Common myeloid progenitor, CD34-positive (primary cell): ENCODE measurements at places on chromosomes 2 and 18.

DNA sequence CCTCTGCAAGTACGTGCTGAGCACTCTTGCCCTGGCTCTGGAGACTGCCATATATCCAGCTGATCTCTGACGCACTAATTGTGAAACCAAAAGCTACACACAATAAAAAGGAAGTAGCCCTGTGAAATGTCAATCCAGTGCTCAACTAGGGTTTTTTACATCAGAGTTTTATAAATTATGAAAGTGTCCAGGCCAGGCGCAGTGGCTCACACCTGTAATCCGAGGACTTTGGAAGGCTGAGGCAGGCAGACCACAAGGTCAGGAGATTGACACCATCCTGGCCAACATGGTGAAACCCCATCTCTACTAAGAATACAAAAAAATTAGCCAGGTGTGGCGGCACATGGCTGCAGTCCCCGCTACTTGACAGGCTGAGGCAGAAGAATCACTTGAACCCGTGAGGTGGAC, 24.5 kb upstream of the PEX13 start:
- peak; percentile 73 for DNase-seq

GRCh38 chr2:20170704-20171250, 54.2 kb downstream of the SDC1 start:
- no peak for DNase-seq

GRCh38 chr2:604385-604784, 72.8 kb downstream of the TMEM18 start:
- no peak for DNase-seq

- DNase-seq: no peak
Observed at GRCh38 chr2:190846746-190847145, 33.9 kb upstream of the GLS start.

- no peak for DNase-seq
Observed at GRCh38 chr2:150091846-150092245, 395.6 kb downstream of the RND3 start.

- DNase-seq: no peak
Observed at GRCh38 chr2:147688242-147688641, 156.6 kb upstream of the ACVR2A start.

DNA sequence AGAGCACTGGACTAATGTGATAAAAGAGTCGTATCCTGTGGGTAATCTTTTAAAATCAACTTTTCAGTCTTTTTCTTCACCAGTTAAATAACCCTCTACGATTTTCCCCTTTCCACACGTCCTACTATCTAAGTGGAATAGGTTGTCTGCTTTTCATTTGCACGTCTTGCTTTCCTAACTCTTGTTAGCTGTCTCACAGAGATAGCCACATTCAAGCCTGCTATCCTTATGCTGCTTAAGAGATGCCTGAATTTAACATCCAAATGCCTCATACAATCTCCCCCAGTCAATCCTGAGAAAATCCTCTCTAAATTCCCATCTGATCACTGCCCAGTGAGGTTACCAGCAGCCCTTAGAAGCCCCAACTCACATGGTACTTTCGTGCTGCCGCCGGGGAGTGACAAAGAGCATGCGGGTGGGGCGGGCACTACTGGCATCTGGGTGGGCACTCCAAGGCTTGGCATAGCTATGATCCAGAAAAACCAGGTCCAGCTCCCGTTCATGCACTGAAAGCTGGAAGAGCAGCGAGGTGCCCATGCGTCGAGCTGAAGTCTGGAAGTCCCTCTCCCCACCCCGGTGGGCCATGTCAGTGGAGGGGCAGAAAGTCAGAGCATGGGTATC, 1.5 kb downstream of the KANSL3 start:
- no peak for DNase-seq

- DNase-seq: no peak
Observed at GRCh38 chr2:53103679-53104078, 663.9 kb upstream of the CHAC2 start.

DNA sequence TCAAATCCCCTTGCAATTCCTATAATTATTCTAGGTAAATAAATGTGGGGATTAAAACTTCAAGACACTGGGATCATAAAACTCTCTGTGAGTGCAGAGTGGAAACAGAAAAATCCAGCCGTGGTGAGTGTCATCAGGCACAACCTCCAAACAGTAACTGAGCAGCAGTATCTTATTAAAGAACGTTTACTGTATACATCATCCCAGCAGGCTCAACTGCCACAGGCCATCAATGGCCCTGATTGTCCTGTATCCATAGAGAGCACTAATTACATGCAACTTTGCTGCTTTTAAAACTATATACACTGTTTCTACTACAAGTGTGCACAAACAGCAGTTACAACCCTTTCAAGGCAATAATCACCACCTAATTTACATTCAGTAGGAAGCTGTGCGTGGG, 23.9 kb downstream of the GAREM1 start:
- DNase-seq: no peak

DNA sequence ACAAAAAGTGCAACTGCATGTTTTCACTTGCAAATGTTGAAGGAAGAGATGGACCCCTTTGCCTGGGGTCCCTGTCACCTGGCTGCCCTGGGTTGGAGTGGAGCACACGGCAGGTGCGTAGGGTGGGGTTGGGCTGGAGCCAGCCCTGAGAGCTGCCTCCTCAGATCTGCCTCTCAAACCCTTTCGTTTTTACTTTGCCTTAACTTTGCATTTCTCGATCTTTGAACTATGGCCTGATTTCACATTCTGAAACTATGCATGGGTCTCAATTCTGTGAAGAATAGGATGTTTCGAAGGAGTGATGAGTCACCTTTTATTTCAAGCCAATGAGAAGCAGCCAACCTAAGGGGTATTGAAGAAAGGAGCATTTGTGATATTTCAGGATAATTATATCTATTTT, 132.8 kb downstream of the ACOXL start:
- no peak for DNase-seq

DNA sequence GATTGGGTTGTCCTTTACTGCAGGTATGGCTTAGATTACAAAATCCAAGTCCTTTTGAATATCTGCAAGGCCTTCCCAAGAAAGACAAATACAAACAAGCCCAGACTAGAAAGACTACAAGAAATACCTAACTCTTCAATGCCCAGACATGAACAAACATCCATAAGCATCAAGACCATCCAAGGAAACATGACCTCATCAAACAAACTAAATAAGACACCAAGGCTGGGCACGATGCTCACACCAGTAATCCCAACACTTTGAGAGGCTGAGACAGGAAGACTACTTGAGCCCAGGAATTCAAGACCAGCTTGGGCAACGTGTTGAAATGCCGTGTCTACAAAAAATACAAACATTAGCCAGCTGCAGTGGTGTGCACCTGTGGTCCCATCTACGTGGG, 31.7 kb downstream of the MAP4K3 start:
- DNase-seq: no peak

DNA sequence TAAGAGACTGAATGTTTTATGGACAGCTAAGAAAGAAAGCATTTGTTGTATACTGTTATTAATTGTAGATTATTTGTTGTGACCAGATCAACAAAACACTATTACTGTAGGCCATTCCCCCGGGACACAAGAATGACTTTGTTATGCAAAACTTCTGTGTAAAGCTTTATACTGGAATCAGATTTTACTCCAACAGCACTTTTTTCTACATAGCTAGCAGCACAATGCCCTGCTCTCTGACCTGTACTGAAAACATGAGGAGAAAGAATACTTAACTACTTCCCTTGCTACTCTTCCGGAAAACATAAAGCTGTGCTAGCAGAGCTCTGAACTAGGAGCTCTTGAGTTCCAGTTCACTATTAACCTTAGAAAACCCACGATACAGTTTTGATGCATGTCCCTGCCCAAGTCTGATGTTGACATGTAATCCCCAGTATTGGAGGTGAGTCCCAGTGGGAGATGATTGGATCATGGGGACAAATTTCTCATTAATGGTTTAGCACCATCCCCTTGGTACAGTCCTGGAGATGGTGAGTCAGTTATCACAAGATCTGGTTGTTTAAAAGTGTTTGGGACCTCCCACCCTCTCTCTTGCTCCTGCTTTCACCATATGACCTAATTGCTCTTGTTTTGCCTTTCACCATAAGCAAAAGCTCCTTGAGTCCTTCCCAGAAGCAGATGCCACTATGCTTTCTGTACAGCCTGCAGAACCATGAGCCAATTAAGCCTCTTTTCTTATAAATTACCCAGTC, 601.1 kb upstream of the PIK3C3 start:
- no peak for DNase-seq

- DNase-seq: no peak
Observed at GRCh38 chr2:102064679-102065674, 73.2 kb downstream of the IL1R2 start.
